T-helper 2 cell (primary cell): ENCODE measurements at places on chromosomes 6 and 20.
A peak's percentile ranks its signal among the peaks of the same experiment; 100 is the strongest.

DNA sequence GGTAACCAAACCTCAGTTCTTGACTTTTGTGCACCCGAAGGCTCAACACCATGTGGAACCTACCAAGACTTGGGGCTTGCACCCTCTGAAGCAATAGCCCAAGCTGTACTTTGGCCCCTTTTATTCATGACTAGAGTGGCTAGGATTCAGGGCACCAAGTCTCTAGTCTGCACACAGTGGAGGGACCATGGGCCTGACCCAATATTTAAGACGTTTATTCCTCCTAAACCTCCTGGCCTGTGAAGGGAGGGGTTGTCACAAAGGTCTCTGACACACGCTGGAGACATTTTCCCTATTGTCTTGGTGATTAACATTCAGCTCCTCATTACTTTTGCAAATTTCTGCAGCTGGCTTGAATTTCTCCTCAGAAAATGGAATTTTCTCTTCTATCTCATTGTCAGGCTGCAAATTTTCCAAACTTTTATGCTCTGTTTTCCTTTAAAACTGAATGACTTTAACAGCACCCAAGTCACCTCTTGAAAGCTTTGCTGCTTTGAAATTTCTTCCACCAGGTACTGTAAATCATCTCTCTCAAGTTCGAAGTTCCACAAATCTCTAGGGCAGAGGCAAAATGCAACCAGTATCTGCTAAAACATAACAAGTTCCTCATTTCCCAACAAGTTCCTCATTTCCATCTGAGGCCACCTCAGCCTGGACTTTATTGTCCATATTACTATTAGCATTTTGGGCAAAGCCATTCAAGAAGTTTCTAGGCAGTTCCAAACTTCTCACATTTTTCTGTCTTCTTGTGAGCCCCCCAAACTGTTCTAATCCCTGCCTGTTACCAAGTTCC, 481.4 kb upstream of the BTBD3 start:
- no peak for DNase-seq

- DNase-seq: no peak
Observed at GRCh38 chr6:221531-222349, 70.5 kb upstream of the DUSP22 start.

- no peak for DNase-seq
Observed at GRCh38 chr6:152471456-152472265, 165.5 kb downstream of the SYNE1 start.

DNA sequence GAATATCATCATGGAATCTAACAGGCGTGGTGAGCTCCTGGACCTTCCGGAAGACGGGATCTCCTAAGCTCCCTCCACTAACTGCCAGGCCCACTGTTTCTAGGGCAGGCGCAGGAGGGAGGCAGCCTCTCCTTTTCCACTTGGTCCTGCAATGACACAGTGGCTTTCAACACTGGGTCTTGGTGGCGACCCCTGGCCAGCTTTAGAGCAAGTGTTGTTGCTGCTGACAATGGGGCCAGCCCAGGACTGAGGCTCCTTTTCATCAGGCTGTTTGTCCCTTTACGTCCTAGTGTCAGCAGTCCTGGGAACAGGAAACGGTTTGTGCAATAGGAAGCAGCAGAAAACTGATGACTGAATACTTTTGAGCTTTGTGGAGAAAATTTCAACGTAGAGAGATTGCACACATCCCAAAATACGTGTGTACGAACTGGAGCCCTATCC, 9.7 kb upstream of the QKI start:
- DNase-seq: no peak

DNA sequence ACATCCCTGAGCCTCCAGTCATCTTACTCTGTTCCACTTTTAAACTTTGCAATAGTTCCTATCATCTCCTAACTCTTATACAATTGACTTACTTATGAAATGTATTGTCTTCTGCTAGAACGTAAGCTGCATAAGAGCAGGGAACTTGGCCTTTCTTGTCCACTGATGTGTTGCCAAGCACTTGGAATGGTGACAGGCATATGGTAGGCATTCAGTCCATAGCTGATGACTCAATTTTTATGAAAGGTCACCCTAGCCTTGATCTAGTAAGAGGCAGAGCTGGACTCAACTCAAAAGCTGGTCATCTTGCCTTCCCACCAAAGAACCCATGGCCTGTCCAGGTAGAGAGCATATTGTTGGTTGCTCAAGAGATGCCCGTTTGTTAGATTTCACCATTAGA, 82.4 kb upstream of the FAM184A start:
- no peak for DNase-seq

- DNase-seq: no peak
Observed at GRCh38 chr6:107641500-107641941, 151.6 kb downstream of the SOBP start.

DNA sequence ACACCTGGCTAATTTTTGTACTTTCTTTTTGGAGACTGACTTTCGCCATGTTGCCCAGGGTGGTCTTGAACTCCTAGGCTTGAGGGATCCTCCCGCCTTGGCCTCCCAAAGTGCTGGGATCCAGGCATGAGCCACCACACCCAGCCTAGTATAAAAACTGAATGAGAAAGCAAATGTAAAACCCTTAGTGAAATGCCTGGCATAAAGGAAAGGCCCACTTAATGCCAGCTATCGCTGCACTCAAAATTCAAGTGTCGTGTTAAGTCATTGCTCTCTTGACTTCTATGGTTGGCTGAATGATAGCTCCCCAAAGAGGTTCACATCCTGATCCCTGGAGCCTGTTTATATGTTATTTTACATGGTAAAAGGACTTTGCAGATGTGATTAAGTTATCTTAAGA, 54.4 kb upstream of the PNRC1 start:
- DNase-seq: no peak

DNA sequence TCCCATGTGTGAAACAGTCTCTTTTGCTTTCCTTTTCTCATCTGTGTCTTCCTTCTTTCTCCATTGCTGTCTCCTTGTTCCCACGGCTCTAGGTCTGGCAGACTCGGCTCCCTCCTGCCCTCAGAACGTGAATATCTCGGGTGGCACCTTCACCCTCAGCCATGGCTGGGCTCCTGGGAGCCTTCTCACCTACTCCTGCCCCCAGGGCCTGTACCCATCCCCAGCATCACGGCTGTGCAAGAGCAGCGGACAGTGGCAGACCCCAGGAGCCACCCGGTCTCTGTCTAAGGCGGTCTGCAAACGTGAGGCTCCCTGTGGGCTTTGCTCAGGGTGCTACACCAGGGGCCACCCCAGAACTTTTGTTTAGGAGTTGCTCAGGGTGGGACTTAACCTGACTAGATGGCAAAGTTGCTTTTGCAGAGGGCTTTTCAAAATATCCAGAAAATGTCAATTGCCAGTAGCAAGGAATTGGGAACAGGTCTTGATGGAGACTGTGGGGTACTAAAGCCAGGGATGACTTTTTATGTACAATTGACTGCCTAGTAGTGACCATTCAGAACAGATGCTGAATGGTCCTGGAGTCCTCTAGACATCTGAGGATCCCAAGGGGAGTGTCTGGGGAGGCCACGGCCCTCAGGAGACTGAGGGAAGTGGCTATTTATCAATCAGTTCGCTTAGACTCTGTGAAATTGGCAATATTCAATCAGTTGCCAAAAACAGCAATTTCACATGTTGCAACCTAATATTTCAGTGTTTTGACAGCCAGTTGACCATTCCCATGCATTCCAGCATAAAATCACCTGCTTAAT, 550 bp downstream of the C2 start:
- DNase-seq: no peak

DNA sequence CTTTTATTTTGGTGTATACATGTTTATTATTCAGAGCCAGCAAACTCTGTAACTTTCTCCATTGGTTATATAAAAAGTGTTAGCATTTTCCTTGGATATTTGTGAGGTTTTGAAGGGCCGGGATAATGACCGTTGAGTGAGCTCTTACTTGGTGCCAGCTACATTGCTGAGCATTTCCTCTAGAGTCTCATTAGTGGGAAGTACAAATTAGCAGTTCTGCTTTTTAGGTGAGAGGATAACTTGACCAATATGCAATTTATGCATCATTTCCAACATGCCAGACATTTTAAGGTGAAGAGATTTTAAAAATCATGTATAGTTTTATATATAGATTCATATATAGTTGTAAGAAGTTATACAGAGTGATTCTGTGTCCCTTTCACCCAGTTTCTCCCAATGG, 84.3 kb downstream of the CARMIL1 start:
- no peak for DNase-seq

- DNase-seq: no peak
Observed at GRCh38 chr6:1654054-1654453, 44.3 kb downstream of the FOXC1 start.

DNA sequence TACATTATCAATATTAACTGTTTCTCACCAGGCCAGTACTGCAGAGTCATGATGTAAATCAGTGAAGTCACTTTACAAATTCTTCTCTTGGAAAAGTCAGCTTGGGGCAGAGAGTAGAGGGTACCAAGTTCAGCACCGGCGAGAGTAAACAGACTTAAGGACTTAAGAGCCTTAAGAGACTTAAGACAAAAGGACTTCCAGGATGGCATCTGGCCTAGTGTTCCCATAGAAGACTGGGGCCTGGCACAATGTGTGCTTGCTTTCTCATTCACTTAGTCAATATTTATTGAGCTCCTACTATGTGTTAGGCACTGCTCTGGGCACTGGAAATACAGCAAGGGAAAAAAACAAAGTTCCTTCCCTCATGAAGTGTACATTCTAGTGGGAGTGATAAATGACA, 1.4 kb upstream of the SNPH start:
- DNase-seq: no peak

DNA sequence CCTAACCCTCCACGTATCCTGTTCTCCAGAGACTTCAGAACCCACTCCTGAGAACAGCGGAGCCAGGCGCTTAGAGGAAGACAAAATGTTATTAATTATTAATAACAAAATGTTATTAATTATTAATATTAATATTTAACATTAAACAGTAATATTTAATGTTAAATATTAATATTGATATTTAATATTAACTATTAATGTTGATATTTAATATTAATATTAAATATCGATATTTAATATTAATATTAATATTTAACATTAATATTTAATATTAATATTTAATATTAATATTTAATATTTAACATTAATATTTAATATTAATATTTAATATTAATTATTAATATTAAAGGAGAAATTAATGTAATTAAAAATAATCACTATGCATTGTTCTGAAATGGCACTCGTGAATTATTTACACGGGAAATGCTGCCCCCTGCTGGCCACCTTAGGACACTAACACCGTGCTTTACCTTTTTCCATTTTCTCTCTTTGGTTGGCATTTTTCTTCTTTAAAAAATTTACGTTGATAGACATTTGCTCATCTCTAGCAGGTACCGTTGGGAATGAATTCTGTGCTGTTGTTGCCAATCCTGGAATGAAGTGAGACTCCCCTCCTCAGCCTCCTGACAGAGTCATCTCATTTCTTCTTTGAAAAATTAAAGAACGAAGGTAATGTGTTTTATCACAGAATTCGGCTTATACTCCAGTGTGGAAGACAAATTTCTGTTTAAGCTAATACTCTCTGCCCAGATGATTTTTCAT, 7.5 kb upstream of the GGTLC1 start:
- DNase-seq: peak; percentile 10

DNA sequence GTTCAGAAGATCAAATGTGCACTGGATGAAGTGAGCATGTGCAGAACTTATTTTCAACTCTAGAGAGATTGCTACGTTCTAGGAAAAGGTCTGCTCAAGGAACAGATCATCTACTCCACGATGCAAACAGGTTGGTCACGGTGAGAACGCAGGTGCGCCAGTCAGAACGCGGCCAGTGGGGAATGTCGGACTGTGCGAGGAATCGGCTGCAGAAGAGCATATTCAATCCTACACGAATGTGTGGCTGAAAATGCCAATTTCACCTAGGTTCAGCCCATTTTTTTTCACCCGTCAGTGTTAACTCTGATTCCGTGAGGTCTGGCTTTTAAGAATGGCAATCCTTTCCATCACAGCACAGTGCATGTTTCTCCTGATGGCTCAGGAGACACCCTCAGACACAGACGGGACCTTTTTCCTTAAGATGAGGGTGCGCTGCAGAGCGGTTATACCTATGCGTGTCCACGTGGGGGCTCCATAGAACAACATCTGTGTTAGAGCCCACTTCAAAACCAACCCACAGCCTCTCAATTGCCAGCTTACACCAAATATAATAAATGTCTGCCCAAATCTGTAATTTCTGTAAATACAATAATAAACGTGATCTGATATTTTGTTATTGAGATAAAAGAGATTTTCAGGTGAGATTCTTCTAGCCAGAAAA, 250.4 kb downstream of the FOXA2 start:
- no peak for DNase-seq

DNA sequence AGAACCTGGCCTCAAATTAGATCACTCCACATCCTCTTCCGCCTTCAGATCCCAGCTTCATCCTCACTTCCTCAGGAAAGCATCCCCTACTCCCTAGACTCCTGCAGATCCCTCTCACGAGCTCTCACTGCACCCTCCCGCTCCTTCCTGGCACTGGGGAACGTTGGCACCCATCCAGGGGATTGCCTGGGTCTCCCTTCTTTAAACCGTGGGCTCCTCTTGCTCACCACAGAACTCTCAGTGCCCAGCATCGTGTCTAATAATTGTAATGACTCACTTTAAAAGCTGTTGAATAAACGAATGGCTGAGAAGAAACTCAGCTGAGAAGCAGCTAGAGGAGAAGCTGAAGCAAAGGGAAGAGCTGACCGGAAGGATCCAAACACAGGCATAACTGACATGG, 20.4 kb downstream of the ZC3H12D start:
- no peak for DNase-seq

GRCh38 chr20:11797156-11797555, 120.5 kb upstream of the BTBD3 start:
- DNase-seq: no peak

- no peak for DNase-seq
Observed at GRCh38 chr6:90103056-90103800, 193.4 kb downstream of the BACH2 start.

DNA sequence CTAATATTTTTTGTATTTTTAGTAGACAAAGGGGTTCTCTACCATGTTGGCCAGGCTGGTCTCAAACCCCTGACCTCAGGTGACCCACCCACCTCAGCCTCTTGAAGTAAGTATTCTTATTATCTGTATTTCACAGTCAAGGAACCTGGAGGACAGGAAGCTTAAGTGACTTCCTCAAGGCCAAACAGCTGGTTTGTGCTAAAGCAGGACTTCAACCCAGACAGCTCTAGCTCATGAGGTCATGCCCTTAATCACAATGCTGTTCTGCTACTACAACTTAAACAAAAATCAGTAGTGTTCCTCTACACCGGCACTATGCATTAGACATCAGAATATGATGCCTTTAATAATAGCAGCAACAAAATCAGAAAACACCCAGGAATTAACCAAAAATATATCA, 168.9 kb downstream of the ADGB start:
- no peak for DNase-seq

GRCh38 chr6:137095093-137095492, 50.3 kb upstream of the IL20RA start:
- no peak for DNase-seq

DNA sequence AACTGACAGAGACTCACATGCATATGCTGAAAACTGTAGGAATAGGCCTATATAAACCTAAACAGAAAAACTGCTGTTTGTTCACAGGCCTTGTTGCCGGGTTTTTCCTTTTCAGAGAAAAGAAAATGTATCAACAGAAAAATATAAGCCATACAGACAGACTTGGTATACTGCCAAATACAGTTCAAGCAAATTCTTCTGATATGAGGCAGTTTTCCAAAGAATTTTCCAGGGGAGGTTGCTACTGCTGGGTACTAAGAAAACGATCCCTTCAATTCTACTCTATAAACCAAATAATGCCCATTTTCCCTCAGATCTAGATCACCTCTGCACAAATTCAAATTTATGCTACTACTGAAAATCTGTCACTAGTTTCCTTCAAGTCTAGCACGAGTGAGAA, 59.4 kb downstream of the ME1 start:
- no peak for DNase-seq

GRCh38 chr20:38076548-38076947, 43.0 kb downstream of the RPRD1B start:
- DNase-seq: no peak

GRCh38 chr6:3309391-3310050, 50.8 kb downstream of the PSMG4 start:
- DNase-seq: no peak
